IMR-90 (cell line): ENCODE measurements at places on chromosomes 12 and 14. TPM values are rescaled to one million over a fixed set of nuclear protein-coding genes. Genes with fewer than 3 reads are reported as not detected.
A peak's percentile ranks its signal among the peaks of the same experiment; 100 is the strongest.

DNA sequence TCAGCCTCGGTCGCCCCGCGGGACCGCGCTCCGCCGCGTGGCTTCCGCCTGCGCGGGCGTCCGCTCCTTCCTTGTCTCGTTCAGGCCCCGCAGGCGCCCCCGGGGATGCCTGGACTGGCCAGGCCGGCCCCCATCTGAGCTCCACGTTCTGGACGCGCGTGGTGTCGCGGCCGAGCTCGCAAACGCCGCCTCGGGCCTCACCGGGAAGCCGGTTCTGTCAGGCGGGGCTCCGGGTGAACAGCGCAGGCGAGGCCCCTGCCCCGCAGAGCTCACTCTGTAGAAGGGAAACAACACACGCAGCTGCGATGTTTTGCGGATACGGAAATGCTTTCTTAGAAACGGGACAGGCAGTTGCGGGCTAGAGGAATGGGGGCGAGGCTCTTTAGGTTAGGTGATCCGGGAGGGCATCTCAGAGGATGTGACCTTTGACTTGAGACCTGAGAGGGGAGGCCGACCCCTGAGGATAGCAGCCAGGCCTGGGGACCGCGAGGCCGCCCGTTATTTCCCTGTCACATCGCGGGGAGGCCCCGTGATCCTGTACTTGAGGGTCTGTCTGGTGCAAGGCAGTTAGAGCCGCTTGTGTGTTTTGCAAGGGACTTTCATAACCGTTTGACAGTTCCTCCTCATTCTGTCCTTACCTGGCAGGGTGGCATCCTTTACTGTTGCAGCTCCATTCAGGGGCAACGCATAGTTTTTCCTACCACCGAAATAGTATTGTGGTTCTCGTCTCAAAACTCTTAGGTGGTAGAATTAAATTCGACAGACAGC is 584 bp downstream of the VRK1 start:
- H3K36me3 ChIP-seq = no peaks in the 10 kb centered on the region
- peak overlapping the region; percentile 67 for H3K4me3 ChIP-seq
- H3K27me3 ChIP-seq = no peaks in the 10 kb centered on the region
- no peaks in the 10 kb centered on the region for H3K4me1 ChIP-seq

- H3K4me3 ChIP-seq = no peak overlapping the region
- no peaks in the 10 kb centered on the region for H3K27me3 ChIP-seq
- H3K27ac ChIP-seq = no peak overlapping the region
- peak; percentile 30 for DNase-seq
- H3K4me1 ChIP-seq = no peaks in the 10 kb centered on the region
Observed at GRCh38 chr12:63787306-63787705, 7.6 kb downstream of the RXYLT1 start.

GRCh38 chr12:46983393-46983793 is 96.0 kb upstream of the PCED1B start:
- no peaks in the 10 kb centered on the region for H3K4me1 ChIP-seq
- no peak overlapping the region for H3K27ac ChIP-seq
- no peaks in the 10 kb centered on the region for H3K27me3 ChIP-seq
- no peaks in the 10 kb centered on the region for H3K36me3 ChIP-seq
- H3K4me3 ChIP-seq = no peak overlapping the region
- DNase-seq = no peak

- H3K4me3 ChIP-seq = no peak overlapping the region
- peaks cover 10% of the 10 kb centered on the region for H3K4me1 ChIP-seq
- peak; percentile 16 for DNase-seq
- H3K27ac ChIP-seq = no peak overlapping the region
- no peaks in the 10 kb centered on the region for H3K36me3 ChIP-seq
Observed at GRCh38 chr12:47507221-47507620, 198.6 kb downstream of the RPAP3 start.

GRCh38 chr12:109715310-109716091 is 1.9 kb downstream of the FAM222A start:
- H3K4me3 ChIP-seq = no peak overlapping the region
- no peak overlapping the region for H3K27ac ChIP-seq
- H3K36me3 ChIP-seq = no peaks in the 10 kb centered on the region
- H3K27me3 ChIP-seq = peaks cover 67% of the 10 kb centered on the region

AMN gene
- 0.11 and 0.24 TPM in 2 replicates for polyA plus RNA-seq

CELA1 gene
- polyA plus RNA-seq = not detected in 2 replicates
